ENCODE measurements at places on chromosomes 2 and 18.
A peak's percentile ranks its signal among the peaks of the same experiment; 100 is the strongest.

- no peak for DNase-seq
Measured at GRCh38 chr2:84393829-84394228, 65.3 kb downstream of the SUCLG1 start.

DNA sequence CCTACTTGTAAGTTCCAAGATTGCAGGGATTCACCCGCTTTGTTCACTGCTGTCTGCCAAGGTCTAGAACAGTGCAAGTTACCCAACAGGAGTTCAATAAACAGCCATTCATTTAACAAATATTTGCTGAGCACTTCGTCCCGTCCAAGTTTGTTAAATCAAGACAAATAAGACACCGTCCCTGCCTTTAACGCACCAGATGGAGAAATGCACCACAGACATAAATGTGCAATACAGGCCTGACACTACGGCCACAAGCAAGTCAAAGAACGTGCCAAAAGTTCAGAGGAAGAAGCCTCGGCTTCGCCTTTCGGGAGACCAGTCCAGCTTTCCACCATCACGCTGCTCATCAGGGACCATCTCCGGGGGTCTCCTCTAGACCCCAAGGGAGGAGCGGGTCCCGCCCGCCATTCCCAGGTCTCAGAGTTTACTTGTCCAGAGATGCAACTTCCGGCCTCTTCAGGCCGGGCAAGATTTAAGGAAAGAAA is 429 bp downstream of the C2orf76 start:
- DNase-seq, result no peak

GRCh38 chr2:233479616-233480489 is 86.7 kb downstream of the USP40 start:
- no peak for DNase-seq

DNA sequence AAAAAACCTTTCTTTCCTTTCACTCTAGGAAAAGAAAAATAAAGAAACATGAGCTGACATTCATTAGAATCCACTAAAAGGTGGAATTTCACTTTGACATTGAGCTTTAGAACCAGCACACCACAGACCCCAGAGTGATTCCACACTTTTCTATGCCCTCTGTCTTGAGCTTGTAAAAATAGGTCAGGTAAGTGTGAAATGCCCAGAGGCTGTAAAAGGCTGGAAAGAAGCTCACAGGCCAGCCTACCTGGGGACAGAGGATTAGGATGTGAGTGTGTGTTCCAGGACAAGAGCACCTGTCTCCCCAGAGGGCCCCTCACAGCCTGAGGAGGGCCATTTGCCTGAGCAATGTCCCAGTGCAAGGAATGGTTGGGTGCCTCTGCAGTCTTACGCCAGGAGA is 56.3 kb upstream of the MYO3B start:
- no peak for DNase-seq

DNA sequence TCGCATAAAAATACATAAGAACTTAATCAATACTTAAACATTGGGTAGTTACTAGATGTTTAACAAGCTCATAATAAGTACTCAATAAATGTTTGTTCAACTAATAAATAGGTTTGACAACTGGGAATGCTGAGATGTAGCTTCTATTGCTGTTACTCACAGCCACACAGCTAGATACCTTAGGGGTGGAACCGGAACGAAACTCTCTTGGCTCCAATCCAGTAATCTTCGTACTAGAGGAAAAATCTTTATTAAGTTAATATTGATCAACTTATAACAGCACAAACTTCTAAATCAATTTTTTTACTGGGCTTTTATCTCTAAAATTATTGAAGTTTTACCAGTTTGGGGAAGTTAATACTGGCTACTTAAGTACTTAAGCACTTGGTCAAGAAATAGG is 247.8 kb downstream of the PAX3 start:
- no peak for DNase-seq

DNA sequence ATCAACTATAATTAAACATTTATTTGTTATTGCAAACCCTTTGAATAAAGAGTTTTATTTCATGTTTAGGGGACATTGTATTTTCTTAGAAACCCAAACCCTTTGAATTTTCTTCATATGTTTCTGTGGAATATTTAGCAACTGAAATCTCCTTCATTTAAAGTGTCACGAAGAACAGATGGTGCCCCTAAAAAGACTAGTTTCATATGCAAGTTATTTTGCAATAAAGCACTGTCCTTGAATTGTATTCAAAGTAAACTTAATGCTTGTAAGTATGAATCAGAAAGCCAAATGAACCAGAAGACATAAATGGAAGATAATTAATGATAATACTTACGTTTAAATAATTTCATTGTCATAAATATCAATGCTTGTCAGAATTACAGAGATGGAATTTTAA is 151.9 kb upstream of the CWC22 start:
- no peak for DNase-seq

GRCh38 chr2:154402213-154402612 is 296.3 kb upstream of the KCNJ3 start:
- no peak for DNase-seq

DNA sequence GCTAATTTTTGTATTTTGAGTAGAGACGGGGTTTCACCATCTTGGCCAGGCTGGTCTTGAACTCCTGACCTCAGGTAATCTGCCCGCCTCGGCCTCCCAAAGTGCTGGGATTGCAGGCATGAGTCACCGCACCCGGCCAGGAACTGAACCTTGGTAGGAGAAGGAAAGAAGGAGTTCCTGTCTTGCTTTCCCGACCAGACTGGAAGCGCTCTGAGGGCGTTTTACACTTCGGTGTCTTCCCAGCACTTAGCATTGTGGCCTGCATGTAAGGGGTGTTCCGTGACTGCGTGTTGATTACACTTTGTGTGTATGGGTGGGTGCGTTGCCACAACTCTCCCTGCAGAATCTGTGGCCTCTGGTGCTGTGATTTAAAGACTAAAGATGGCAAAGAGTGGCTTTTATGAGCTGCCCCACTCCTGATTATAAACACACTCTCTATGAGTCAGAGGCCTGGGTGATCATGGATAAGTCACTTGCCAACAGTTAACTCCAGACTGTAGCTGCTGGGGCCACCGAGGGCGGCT is 46.0 kb downstream of the ODC1 start:
- DNase-seq, result no peak

- DNase-seq, result no peak
Measured at GRCh38 chr2:105744091-105744908, 412 bp upstream of the NCK2 start.

GRCh38 chr18:24136967-24137373 is 1.9 kb upstream of the CABYR start:
- DNase-seq, result no peak

- no peak for DNase-seq
Measured at GRCh38 chr2:17754773-17755425, 961 bp downstream of the GEN1 start.

DNA sequence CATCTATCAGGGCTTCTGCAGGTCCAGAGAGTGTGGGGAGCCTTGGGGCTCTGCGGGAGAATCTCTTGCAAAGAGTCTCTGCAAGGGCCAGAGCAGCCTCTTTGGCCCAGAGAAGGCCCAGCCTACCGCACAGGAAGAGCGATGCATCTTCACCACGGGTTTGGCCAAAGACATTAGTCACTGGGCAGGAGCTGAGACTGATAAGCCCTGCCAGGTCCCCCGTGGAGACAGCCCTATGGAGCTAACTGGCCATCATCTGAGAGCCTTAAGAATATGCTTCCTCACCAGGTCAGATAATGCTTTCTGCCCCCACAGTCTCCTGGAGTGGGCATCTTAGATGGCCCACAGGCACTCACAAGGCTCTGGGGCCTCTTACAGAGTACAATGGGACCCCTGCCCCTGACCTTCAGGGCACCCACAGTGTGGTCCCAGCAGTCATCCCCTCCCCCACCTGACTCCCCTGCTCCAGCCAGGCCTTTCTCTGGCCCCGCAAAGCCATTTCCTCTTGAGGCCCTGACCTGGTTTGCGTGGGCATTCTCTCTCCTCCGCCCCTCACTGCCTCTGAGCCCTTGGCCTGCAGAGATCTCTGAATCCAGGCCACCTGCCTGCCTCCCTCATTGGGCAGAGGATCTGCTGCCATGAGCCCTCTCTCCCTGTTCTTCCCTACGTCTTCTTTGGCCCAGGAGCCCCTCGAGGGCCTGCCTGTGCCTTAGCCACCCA is 31.9 kb upstream of the MAPRE3 start:
- DNase-seq, result no peak

- no peak for DNase-seq
Measured at GRCh38 chr2:176003958-176004357, 1.9 kb upstream of the LNPK start.

GRCh38 chr2:42102024-42102590 is 54.3 kb downstream of the PKDCC start:
- no peak for DNase-seq

DNA sequence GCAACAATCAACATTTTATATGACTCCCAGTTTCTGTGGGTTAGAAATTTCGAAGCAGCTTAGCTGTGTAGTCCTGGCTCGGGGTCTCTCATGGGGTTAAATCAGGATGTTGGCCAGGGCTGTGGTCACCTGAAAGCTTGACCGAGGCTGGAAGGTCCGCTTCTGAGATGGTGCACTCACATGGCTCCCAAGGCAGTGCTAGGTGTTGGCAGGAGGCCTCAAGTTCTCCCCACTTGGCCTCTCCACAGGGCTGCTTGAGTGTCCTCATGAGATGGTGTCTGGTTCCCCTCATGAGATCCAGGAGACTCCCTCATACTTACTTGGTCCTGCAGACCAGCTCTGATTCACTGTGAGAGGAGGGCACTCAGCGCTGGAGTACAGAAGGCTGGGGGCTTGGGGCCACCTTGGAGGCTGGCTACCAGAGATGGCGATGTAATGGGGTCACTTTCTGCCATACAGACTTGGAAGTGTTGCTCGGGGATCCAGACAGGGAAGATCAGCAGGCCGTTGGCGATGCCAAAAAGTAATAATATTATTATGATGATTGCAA is 98.8 kb downstream of the INHBB start:
- DNase-seq, result no peak

- DNase-seq, result no peak
Measured at GRCh38 chr2:220394433-220394832, 767.0 kb downstream of the SLC4A3 start.

DNA sequence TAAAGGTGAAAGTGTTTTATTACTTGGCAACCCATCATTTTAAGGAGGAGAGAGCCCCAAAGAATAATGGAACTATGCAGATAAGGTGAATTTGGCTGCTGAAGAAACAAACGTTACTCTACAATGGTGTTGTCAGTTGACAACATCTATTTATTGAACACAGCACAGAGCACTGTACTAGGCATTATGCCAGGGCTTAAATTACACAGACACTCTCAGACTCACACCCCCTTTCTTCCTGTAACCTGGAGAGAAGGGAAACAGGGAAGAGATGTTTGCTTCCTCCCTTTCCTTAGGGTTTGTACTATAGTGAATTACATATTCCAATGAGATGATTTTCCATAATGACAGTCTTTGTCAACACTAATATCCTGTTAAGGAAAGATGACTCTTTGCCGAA is 94.0 kb upstream of the ATP5MC3 start:
- no peak for DNase-seq

- no peak for DNase-seq
Measured at GRCh38 chr18:45334191-45334590, 281.1 kb upstream of the SLC14A2 start.

GRCh38 chr2:113672326-113672932 is 45.4 kb downstream of the RABL2A start:
- no peak for DNase-seq

GRCh38 chr18:37438417-37439180 is 127.0 kb downstream of the CELF4 start:
- no peak for DNase-seq

GRCh38 chr2:25473758-25474340 is 132.1 kb upstream of the DNMT3A start:
- DNase-seq, result no peak

GRCh38 chr2:85564144-85564563 is 2.9 kb upstream of the GGCX start:
- peak; percentile 80 for DNase-seq

GRCh38 chr2:65435625-65436168 is 3.3 kb upstream of the SPRED2 start:
- DNase-seq, result no peak

DNA sequence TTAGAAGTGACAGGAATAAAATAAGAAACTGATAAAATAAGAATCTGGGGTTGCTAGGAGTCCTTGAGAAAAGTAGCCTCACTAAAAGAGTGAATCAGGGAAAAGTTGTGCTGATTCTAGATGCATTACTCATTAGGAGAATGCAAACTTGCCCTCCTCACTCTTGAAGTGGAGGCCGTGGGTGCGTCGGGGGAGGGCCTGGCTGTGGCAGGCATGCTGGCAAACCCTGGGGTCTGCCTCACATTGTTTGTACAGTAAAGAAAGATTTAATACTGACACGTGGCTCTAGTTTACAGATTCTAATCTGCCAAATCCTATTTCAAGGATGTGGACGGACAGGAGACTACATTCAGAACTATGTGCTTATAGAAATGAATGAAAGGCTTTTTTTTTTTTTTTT is 41.9 kb downstream of the TANC1 start:
- no peak for DNase-seq

DNA sequence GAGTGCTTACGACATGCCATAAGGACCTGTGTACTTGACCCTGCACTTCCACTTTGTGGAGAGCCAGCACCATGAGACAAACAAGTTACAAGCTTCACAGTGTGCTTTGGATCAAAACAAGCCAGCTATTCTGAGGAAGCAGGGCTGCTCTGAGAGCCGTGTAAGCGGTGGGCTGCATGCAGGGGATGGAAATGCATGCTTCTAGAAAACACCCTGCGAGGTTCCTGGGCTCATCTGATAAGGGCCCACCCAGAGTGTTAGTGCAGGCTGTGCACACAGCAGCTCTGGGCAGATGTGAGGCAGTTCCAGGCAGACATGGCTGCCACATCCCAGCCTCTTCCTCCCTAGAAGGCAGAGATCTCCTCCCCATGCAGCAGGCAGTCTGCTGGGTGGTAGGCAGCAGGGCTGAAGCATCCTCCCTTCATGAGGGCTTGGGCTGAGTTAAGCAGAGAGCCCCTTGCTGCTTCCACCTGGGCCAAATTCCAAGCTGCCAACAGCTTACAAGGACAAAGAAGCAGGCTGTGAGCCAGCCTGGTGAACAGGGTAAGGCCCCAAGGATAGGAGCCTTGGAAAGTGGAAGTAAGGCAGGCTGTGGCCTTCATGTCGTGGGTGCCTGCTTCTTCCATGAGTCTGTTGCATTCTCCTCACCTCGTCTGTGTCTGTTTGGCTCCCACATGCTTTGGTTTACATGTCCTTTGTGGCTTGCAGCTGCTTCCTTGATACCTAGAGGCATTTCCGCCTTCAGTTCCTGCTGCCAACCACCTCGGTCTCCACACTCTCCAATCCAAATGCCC is 7.7 kb downstream of the PSD4 start:
- DNase-seq, result no peak

DNA sequence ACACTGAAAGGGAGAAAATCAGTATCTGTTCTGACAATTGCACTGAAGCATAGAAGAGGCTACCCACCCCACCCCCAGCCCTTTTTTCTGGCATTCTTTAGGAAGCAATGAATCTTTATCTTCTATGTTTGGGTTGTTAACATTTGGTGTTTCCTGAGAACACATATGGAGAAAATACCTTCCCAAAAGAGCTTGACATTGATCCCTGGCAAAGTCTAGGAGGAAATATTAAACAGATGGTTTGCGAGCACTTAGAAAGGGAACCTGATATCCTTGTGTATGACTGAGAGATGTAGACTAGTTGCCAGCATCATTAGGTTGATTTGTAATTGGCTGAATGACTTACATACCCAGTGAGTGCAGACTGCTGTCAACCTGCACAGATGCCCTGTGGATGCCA is 42.9 kb downstream of the DOK1 start:
- DNase-seq, result no peak

Measured in SIG-M5 (cell line).